ENCODE measurements at places on chromosomes 2 and 18. TPM values are rescaled to one million over a fixed set of nuclear protein-coding genes. Genes with fewer than 3 reads are reported as not detected.

GRCh38 chr2:142714600-142714999 is 162.9 kb upstream of the KYNU start:
- DNase-seq = no peak

DNA sequence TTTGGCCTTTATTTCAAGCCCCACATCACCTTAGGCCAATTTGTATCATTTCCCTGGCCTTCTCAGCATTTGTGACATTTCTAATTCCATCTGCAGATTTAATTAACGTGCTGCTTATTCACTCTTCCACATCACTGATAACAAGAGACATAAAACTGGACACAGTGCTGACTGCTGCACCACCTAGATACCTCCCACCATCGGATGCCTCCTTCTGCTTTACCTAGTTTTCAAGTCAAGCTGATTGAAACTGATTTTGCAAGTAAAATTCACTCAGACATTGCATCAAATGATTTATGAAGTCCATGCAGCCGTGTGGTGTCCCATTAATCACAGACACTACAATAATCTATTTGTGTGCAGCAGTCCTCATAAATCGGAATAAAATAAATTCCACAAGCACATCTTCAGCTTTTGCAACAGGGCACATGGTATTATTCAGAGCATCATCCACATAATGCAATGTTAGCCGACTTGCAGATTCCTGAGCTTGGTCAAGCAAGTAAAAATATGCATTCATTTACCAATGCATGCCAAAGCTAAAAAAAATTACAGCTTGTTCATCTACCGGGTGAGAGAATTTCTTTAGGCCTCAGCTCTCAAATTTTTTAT is 15.9 kb upstream of the CRIM1 start:
- DNase-seq = no peak

DNA sequence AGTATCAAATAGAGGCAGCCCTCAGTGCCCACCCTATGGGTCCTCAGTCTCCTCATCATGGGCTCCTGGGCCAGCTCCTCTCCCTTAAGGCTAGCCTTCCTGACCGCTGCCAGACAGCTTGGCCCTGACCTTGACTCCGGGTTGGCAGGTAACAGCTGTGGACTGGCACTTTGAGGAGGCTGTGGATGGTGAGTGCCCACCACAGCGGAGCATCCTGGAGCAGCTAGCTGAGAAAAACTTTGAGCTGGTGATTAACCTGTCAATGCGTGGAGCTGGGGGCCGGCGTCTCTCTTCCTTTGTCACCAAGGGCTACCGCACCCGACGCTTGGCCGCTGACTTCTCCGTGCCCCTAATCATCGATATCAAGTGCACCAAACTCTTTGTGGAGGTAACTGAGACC is 19.0 kb downstream of the CAD start:
- no peak for DNase-seq

DNA sequence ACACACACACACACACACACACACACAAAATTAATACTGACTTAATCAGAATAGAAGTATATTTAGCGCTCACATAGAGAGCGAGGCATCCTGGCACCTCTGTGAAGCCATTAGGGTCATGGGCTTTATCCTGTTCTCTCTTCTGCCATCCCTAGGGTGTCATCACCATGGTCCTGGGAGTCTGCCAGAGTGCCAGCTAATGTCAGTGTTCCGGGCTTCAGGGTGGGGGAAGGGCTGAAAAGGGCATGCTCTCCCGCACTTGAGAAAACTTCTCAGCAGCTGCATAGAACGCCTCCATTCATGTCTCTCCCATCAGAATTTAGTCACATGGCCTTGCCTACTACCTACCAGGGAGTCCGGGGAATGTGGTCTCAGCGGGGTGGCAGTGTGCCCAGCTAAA is 19.7 kb upstream of the DYNC2LI1 start:
- DNase-seq = no peak

The SERPINB4 gene
- not detected for total RNA-seq

DNA sequence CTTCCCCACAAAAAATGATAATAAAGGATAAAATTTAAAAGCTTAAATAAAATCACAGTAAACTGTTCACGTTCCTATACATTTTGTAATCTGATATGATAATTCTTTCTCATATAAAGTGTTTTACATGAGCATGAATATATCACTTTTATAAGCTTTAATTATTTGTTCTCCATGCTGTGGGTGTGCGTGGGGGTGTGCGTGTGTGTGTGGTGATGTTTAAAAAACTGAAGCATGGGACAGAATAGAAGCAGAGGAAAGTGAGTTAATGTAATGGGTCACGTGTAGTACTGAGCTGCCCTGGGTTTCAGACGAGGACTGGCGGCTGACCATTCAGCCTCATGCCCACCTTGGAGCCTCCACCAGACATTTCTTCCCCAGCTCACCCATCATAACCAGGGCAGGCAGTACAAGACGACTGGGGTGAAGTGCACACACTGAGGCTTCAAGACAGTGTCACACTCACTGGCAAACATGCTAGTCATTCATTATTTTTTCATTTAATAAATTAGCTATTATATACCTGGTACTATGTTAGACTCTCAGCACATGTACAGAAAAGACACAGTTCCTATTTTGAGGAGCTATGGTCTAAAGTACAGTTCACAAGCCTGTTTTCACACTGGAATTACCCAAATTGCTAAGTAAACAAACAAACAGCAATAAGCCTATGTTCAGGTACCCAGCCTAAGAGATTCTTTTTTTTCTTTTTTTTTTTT is 97.2 kb upstream of the LPIN2 start:
- DNase-seq = no peak

GRCh38 chr2:39800752-39801151 is 21.7 kb upstream of the THUMPD2 start:
- no peak for DNase-seq

DNA sequence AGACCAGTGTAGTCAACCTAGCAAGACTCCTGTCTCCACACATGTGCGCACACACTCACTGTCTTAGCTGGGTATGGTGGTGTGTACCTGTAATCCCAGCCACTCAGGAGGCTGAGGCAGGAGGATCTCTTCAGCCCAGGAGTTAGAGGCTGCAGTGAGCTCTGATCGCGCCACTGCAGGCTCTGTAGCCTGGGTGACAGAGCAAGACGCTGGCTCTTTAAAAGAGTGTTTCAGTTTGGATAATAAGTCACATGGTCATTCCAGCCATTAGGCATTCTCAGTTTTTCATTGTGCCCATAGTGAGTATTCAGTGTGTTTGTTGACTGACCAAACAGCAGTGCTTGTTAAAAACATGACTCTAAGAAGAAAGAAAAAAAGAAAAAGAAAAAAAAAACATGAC is 31.0 kb downstream of the RAB10 start:
- DNase-seq = no peak

DNA sequence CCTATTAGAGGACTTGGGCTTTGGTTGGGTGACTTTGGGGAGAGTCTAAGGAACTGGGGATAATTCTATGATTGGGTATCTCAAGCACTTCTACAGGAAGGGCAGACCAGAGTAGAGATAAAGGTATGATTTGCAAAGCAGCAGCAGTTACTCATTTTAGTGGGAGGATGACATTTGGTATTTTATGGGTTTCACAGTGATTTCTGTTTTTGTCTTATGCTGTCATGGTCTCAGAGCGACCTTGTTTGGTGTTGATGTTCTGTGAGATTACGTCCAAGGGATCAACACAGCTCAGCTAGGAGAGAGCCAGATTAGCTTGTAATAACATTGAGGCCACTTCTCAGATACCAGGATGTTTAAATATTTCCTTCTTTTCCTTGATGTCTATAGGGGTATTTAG is 18.2 kb downstream of the TTR start:
- no peak for DNase-seq

DNA sequence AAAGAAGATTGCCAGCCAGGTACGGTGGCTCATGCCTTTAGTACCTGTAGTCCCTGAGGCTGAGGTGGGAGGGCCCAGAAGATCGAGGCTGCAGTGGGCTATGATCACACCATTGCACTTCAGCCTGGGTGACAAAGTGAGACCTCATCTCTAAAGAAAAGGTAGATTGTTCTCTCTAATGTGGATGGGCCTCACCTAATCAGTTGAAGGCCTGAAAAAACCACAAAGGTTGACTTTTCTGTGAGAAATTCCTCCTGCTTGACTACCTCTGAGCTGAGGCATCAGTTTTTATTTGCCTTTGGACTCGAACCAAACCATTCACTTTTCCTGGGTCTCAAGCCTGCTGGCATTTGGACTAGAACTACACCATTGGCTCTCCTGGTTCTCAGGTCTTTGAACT is 142.1 kb upstream of the CYP26B1 start:
- DNase-seq = no peak

DNA sequence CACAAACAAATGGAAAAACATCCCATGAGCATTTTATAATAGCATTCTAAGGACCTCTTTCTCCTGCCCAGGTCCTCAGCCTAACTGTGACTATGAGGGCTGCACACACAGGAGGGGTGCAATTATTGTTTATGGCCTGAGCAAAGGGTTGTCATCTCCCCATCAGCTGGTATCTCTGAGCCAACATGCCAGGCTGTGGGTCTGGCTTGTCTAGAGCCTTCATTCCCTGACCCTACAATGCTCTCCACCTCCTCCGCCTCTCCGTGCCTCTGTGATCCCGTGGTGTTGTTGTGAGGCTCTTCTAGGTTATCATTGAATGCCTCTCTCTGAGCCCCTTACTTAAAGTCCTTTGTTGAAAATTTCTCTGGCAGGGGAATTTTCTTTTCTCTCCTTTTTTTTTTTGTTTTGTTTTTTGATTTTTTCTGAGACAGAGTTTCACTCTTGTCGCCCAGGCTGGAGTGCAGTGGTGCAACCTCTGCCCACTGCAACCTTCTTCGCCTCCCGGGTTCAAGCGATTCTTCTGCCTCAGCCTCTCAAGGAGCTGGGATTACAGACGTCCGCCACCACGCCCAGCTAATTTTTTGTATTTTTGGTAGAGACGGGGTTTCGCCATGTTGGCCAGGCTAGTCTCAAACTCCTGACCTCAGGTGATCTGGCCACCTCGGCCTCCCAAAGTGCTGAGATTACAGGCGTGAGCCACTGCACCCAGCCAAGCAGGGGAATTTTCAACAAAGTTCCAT is 126.4 kb downstream of the SMAD7 start:
- DNase-seq = no peak

The ALK gene
- total RNA-seq = 2.1 TPM

GRCh38 chr2:32496662-32497061 is 131.2 kb upstream of the TTC27 start:
- DNase-seq = no peak
